ENCODE measurements at places on chromosomes 11 and 22. TPM values are rescaled to one million over a fixed set of nuclear protein-coding genes. Genes with fewer than 3 reads are reported as not detected.
A peak's percentile ranks its signal among the peaks of the same experiment; 100 is the strongest.

- no peaks in the 10 kb centered on the region for H3K27me3 ChIP-seq
- H3K36me3 ChIP-seq = no peaks in the 10 kb centered on the region
- H3K4me3 ChIP-seq = peak within 1 kb of the TSS; percentile 61
These were observed at the start of gene THOC5 for GRCh38 chr22:29553351-29554224. TSS of gene THOC5 (minus strand) at chr22:29553757. CDS start at chr22:29549147, 4,610 bp downstream.

The TMEM45B gene
- not detected for total RNA-seq

GRCh38 chr11:1437500-1437899, 47.8 kb downstream of the BRSK2 start:
- no peak overlapping the region for H3K4me3 ChIP-seq
- H3K27ac ChIP-seq = no peak overlapping the region
- H3K4me1 ChIP-seq = peaks cover 5% of the 10 kb centered on the region
- peak; percentile 76 for DNase-seq

The CHRNA10 gene
- 0.44 TPM for total RNA-seq

- H3K27me3 ChIP-seq = no peaks in the 10 kb centered on the region
- peaks cover 33% of the 10 kb centered on the region for H3K4me1 ChIP-seq
These were observed 44.9 kb downstream of the ATG16L2 start for GRCh38 chr11:72859126-72859525.

DNA sequence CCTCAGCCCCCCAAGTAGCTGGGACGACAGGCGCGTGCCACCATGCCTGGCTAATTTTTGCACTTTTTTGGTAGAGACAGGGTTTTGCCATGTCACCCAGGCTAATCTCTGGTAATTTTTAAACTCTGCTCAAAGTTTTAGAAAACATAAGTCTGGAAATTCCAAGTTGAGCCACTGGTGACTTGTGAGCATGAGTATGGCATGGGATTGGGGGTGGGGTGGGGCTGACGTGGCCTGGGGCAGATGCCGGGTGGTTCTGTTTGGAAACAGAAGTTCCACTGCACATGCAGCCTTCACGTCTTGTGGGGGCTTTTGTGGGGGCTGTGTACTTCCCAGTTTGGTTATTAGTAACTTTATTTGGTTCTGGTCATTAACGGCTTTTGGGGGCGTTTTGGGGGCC, 67.3 kb downstream of the PTPRJ start:
- no peaks in the 10 kb centered on the region for H3K27me3 ChIP-seq
- H3K36me3 ChIP-seq = no peaks in the 10 kb centered on the region
- DNase-seq = no peak
- H3K4me1 ChIP-seq = peaks cover 85% of the 10 kb centered on the region
- no peak overlapping the region for H3K27ac ChIP-seq

GRCh38 chr11:1571760-1572196, 293 bp downstream of the DUSP8 start:
- no peaks in the 10 kb centered on the region for H3K36me3 ChIP-seq
- H3K4me1 ChIP-seq = peaks cover 2% of the 10 kb centered on the region
- no peak for DNase-seq
- H3K27ac ChIP-seq = peak overlapping the region; percentile 77
- peak overlapping the region; percentile 71 for H3K4me3 ChIP-seq
- H3K27me3 ChIP-seq = peaks cover 25% of the 10 kb centered on the region

- no peak overlapping the region for H3K27ac ChIP-seq
- H3K27me3 ChIP-seq = peaks cover 28% of the 10 kb centered on the region
- no peaks in the 10 kb centered on the region for H3K36me3 ChIP-seq
- no peak overlapping the region for H3K4me3 ChIP-seq
- peaks cover 24% of the 10 kb centered on the region for H3K4me1 ChIP-seq
These were observed 17.5 kb upstream of the CABP7 start for GRCh38 chr22:29702000-29702930.

- H3K27ac ChIP-seq = no peak overlapping the region
- no peak overlapping the region for H3K4me3 ChIP-seq
- H3K27me3 ChIP-seq = no peaks in the 10 kb centered on the region
- peak; percentile 13 for DNase-seq
- H3K36me3 ChIP-seq = peaks cover 59% of the 10 kb centered on the region
- H3K4me1 ChIP-seq = no peaks in the 10 kb centered on the region
These were observed 35.8 kb downstream of the NADSYN1 start for GRCh38 chr11:71488681-71489270.

GRCh38 chr11:67352546-67353316, 615 bp downstream of the POLD4 start:
- H3K36me3 ChIP-seq = no peaks in the 10 kb centered on the region
- H3K27me3 ChIP-seq = no peaks in the 10 kb centered on the region
- H3K4me1 ChIP-seq = peaks cover 52% of the 10 kb centered on the region
- peak overlapping the region; percentile 61 for H3K4me3 ChIP-seq
- DNase-seq = peak; percentile 70
- peak overlapping the region; percentile 99 for H3K27ac ChIP-seq

The RNF214 gene
- total RNA-seq = 18.8 TPM

GRCh38 chr22:28600546-28601143, 79.0 kb downstream of the TTC28 start:
- no peaks in the 10 kb centered on the region for H3K27me3 ChIP-seq
- no peaks in the 10 kb centered on the region for H3K4me1 ChIP-seq
- no peaks in the 10 kb centered on the region for H3K36me3 ChIP-seq
- H3K27ac ChIP-seq = no peak overlapping the region

The ANO1 gene
- total RNA-seq = 4.2 TPM

GRCh38 chr22:50583294-50583861, 729 bp upstream of the CHKB start:
- H3K4me1 ChIP-seq = peaks cover 34% of the 10 kb centered on the region
- H3K36me3 ChIP-seq = peaks cover 22% of the 10 kb centered on the region
- no peak for DNase-seq
- H3K27ac ChIP-seq = peak overlapping the region; percentile 5
- H3K4me3 ChIP-seq = peak overlapping the region; percentile 77
